ENCODE measurements at places on chromosomes 11 and 22.

DNA sequence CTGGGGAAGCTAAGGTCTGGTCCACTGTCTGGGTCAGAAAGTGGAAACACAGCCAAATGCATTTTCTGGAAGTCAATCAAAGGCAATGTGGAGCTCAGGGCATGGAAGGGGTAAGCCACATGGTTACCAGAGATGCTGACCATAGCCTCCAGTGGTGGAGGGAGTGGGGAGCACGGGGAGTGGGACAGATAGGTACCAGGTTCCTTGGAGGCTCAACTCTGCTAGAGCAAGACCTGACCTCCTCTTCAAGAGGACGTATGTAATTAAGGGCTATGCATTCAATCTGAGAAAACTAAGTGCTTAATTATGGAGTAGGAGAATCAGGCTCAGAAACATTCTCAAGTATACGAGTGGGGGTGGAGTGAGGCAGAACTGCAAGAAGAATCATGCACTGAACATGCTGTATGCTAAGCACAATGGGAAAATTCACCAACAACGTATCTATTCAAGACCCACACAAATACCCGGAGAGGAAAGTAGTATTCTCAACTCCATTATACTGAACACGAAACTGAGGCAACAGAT is 65.2 kb upstream of the PHOX2A start:
- no peak for DNase-seq

DNA sequence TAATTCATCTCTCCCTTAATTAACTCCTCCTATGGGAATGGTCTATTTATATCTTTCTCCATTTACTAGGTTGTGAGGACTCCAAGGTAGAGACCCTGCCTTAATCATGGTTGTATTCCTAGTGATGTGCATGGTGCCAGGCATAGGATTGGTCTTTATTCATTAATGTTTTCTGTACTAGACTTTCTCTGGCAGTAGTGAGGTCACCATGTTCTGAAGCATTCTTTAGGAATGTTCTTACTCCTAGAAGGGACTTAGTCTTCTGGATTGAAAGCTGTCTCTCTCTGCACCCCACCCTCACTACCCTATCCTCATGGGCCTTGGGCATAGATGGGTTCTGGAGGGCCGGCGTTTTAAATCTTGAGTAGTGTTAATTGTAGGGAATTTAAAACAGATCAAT is 10.6 kb upstream of the INSC start:
- DNase-seq, result no peak

GRCh38 chr11:130327716-130328115 is 13.0 kb upstream of the ZBTB44 start:
- DNase-seq, result no peak

DNA sequence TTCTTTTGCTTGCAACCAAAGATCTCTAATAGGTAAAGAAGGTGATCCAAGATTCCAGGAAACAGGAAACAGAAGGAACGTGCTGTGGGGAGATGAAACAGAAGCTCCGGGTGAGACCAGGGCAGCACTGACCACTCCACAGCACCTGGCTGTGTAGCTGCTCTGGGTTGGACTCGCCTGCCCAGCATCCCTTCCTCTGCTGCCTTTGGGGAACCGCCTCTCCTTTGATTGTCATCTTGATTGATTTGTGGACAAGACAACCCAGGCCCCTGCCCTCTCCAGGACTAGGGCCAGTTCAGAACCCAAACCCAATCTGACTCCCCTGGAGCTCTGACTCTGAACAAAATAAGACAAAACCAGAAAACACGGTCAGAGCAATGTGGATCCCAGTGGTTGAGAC is 14.7 kb upstream of the APOBEC3A start:
- no peak for DNase-seq

GRCh38 chr11:15258433-15259165 is 143.9 kb downstream of the INSC start:
- DNase-seq, result peak; percentile 18

GRCh38 chr11:36060926-36061325 is 117.1 kb downstream of the LDLRAD3 start:
- DNase-seq, result no peak

- no peak for DNase-seq
Observed at GRCh38 chr11:59810911-59811259, 307 bp upstream of the MRPL16 start.

DNA sequence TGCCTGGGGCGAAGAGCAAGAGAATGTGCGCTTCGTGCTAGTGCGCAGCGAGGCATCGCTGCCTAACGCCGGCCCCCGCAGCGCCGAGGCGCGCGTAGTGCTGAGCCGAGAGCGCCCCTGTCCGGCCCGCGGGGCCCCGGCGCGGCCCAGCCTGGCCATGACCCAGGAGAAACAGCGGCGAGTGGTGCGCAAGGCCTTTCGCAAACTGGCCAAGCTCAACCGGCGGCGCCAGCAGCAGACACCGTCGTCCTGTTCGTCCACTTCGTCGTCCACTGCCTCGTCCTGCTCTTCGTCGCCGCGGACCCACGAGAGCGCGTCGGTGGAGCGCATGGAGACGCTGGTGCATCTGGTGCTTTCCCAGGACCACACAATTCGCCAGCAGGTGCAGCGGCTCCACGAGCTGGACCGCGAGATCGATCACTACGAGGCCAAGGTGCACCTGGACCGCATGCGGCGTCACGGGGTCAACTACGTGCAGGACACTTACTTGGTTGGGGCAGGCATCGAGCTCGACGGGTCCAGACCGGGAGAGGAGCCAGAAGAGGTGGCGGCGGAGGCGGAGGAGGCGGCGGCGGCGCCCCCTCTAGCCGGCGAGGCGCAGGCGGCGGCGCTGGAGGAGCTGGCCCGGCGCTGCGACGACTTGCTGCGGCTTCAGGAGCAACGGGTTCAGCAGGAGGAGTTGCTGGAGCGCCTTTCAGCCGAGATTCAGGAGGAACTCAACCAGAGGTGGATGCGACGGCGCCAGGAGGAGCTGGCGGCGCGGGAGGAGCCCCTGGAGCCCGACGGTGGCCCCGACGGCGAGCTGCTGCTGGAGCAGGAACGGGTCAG is 1.0 kb downstream of the RASSF10 start:
- no peak for DNase-seq

- DNase-seq, result no peak
Observed at GRCh38 chr11:120573756-120574354, 62.3 kb downstream of the GRIK4 start.

DNA sequence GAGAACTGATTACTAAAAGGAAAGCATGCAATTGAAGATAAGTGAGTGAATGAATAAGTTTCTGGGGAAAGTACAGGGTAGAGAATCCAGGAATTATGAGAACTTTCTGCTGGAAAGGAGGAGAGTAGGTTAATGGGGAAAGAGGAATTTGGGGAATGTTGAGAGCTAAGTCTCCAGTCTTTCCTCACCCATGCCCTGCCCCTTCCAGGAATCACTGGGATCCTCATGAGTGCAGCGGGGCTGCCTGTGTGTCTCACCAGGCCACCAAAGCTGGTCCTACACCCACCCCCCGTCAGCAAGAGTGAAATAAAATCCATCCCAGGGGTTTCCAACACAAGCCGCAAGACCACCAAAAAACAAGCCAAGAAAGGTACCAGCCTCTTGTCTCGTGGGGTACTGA is 17.0 kb downstream of the DTX4 start:
- no peak for DNase-seq

- DNase-seq, result no peak
Observed at GRCh38 chr11:122741613-122742300, 86.2 kb downstream of the UBASH3B start.

- no peak for DNase-seq
Observed at GRCh38 chr22:20771918-20772625, 1.8 kb upstream of the SERPIND1 start.

All from astrocyte of the cerebellum (primary cell).